WERI-Rb-1 (cell line): ENCODE measurements at places on chromosomes 5 and 9.

DNA sequence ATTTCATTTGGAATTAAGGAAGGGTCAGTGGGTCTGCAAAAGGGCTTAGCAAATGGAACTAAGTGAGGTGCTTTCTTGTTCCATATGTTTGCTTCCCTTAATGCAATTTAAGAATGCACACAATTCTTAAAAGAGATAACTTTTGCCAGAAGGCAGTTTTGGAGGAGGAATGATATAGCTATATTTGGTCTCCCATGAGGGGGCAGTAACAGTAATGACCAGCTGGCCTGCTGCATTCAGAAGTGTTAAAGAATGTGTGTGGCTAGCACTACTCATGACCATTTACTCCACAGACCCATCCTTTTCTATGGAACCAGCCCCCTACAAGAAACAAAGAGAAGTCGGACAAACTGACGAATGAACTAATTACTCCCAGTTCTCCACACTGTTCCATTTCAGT, 638.9 kb downstream of the RAB3C start:
- DNase-seq, result no peak

GRCh38 chr5:107017616-107018015, 653.1 kb downstream of the EFNA5 start:
- DNase-seq, result no peak

DNA sequence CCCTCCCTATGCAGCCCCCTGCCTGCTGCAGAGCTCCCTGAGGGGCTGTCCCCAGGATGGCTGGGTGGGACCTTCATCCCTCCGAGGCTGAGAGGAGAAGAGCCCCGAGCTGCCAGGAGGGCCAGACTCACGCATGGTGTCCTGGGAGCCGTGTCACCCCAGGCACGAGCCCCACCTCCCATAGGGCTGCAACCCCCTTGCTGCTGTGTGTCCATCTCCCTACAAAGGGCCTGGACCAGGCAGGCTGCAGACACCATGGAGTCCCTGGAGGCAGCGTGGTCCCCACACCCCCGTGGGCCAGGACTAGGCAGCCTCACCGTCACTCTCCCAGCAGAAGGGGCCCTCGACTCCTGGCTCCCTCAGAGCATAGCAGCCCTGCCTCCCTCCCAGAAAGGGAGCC, 11.2 kb upstream of the SEC16A start:
- no peak for DNase-seq

- no peak for DNase-seq
These were observed 10.1 kb downstream of the PHF2 start for GRCh38 chr9:93586290-93587057.

DNA sequence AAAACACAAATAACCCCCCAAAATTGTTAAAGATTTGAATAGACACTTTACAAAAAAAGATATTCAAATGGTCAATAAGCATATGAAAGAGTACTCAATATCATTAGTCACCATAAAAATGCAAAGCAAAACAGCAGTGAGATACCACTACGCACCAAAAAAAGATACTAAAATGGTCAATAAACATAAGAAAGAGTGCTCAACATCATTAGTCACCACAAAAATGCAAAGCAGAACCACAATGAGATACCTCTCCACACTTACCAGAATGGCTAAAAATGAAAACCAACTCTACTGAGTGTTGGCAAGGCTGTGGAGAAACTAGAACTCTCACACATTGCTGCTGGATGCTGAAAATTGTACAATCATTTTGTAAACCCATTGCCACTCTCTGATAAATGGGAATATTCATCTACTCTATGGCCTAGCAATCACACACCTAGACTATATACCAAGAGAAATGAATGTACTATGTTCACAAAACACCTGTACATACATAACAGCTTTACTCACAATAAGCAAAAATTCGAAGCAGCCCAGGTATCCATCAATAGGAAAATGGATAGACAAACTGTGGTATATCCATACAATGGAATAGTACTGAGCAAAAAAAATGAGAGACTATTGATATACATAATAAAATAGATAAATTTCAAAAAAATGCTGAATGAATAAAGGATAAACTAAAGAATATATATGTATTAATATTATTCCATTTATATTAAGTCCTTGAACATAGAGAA, 205.0 kb upstream of the DAPK1 start:
- DNase-seq, result no peak

DNA sequence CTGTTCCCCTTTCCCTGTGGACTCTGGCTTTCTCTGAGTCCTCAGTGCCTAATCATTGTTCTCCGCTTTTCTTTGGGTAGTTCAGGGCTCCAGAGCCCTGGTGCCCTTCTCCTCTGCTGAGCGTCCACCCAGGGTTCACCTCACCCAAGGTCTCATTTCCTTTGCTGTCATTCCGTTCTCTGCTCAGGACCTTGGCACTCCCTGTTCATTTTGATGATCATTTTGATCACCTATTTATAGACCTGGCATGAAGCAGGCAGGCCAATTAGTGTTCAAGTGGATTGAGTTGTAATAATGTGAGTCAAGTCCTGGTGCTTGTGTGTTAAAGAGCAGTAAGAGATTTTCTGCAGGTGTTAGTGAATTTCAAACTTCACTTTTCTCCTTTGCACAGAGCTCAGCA, 3.6 kb downstream of the TRIO start:
- no peak for DNase-seq

- no peak for DNase-seq
These were observed 45.7 kb downstream of the PIP5K1B start for GRCh38 chr9:68750786-68751185.

GRCh38 chr9:122392714-122393113, 21.9 kb downstream of the PTGS1 start:
- DNase-seq, result no peak

GRCh38 chr5:15715967-15716366, 216.0 kb downstream of the FBXL7 start:
- no peak for DNase-seq

DNA sequence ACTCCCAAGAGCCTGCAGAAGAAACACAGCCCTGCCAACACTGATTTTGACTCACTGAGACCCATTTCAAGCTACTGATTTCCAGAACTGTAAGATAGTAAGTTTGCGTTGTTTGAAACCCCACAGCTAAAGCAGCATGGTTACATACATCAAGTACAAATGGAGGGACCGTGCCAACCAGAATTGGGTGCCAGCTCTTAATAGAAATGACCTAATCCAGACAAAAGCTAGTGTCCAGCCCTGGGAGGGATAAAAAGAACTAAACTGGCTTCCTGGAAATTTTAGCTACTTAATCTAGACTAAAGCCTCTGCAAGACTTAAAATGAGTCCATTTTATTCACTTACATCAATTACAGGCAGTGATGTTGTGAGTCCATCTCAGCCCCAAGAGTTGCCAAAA, 122.6 kb downstream of the ADAMTS12 start:
- no peak for DNase-seq

DNA sequence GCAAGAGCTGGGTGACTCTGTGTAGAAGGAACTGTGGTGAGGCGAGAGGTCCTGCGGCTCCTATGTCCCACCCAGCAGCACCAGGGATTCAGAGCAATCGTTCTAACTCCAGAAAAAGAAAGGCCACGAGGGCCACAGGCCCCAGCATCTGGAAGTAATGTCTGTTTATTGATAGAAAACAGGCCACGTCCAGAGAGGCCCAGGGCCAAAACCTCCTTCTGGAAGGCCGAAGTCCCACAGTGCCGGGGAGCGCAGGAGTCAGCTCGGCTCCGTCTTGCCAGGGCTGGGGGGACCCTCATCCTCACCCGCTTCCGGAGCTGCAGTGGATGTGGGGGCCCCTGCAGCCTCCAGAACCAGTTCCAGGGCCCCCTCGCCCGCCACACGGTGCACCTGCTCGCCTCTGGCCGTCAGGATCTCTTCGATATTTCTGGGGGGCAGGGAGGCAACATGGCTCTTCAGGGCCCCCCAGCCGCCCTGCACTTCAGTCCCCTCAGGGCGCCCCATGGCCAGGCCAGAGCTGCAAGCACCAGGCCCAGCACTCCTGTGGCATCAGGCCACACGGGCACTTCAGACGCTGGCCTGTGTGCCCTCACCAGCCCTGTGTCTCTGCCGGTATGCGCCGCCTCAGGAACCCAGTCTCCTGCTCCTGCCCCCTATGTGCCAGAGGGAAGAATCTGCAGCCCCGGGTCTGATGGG, 1.6 kb downstream of the DNLZ start:
- DNase-seq, result no peak

DNA sequence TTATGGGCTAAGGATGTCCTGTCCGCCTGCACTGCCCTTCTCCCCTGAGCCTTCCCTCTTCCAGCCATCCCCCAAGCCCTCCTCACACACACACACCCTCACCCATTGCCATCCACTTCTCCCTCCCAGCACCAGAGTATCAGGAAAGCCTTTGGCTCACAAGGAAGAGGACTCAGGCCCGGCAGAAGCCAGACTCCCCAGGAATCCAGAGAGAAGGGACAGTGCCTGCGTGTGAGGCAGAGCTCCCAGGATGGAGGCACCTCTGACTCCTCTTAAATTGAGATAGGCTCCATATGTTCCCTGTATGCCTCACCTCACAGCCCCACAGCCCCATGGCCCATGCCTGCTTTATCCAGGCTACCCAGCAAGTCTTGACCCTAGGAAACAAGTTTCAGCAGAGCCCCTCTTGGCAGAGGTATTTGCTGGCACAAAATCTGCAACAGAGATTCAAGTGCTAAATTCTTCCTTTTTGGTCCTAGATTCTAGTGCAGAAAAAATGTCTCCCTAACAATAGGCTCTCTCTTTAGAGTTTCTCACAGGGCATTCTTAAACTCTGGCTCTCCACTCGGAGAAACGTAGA, 761 bp downstream of the IL17B start:
- no peak for DNase-seq
